ENCODE measurements at places on chromosomes 16 and 17.

GRCh38 chr17:46950997-46951621 is 27.9 kb downstream of the RPRML start:
- no peak for DNase-seq

GRCh38 chr17:70687421-70687820 is 518.1 kb downstream of the KCNJ2 start:
- no peak for DNase-seq

GRCh38 chr16:62079236-62079635 is 43.0 kb upstream of the CDH8 start:
- DNase-seq: no peak

- no peak for DNase-seq
Observed at GRCh38 chr17:27315322-27315721, 21.4 kb downstream of the WSB1 start.

- no peak for DNase-seq
Observed at GRCh38 chr16:2756288-2757015, 4.0 kb downstream of the SRRM2 start.

- DNase-seq: no peak
Observed at GRCh38 chr17:35345926-35346771, 27.3 kb downstream of the SLFN11 start.
